ENCODE measurements at places on chromosomes 5 and 9.

DNA sequence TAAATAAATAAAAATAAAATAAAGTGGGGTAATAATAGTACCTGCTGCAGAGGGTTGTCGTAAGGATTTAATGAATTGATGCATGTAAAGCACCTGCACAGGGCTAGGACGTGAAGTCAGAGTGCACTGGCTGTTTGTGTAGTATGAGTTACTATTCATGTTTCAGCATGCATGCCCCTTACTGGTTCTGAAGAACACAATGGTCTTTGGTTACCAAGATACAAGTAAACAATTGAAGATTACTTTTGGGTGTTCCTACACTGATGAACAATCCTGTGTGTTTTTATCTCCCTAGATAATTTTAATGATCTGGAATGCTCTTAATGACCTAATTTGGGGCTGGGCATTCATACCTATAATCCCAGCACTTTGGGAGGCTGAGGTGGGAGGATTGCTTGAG is 23.2 kb upstream of the PRRC2B start:
- DNase-seq = no peak

GRCh38 chr5:134541736-134542376 is 16.4 kb downstream of the JADE2 start:
- DNase-seq = no peak

- DNase-seq = no peak
These were observed 87.0 kb upstream of the TNC start for GRCh38 chr9:115204904-115205453.

DNA sequence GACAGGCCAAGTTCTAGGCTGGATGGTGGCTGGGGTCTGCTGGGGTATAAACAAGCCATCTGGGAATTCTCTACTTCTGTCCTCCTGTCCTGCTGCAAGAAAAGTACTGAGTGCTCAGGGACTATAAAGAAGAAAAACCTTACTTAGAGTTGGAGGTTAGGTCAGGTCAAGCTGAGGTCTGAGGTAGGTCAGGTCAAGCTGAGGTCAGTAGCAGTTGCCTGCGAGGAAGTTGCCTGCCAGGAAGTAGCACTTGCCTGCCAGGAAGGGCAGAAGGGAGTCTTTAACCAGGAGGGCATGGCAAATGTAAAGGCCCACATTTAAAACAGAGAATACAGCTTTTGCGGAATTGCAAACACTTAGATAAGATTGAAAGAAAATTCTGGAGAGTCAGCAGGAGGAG is 51.3 kb upstream of the PRLR start:
- no peak for DNase-seq

DNA sequence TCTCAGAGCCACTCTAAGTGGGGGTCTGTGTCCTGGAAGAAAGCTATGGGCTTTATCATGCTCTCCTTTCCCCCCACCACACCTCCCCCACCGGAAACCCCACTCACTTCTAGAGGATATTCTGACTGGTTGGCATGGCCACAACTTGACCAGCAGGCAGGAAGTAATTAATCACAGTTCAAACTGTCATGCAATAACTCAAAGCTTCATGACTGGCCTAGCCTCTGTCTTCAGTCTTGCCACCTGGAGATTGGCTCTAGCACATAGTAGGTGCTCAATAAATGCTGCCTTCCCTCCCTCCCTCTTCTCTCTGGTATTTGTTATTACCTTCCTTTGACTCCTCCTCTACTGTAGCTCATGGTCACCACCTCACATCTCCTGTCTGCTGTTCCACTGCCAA is 124.7 kb downstream of the GABBR2 start:
- no peak for DNase-seq

- DNase-seq = no peak
These were observed 74.7 kb upstream of the SPIN1 start for GRCh38 chr9:88313364-88314220.

DNA sequence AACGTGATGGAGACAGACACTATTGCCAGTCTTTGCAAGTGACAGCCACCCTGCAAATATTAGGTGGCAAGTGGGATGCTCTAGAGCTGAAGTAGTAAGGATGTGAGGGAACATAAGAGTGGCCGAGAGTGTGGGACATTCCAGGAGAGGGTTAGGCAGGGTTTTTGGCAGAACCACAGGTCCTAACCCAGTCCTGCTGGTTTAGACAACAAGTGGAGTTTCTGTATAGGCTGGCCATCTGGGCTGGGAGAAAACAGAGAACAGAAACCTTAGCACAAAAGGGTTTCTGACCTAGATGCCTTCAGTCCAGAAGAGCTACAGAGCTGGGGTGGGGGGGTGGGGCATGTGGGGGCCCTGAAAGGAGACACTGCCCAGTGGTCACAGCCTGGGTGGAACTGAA is 107.4 kb downstream of the TMEM174 start:
- no peak for DNase-seq

All from T-helper 2 cell (primary cell).